Naive thymus-derived CD8-positive, alpha-beta T cell (primary cell): ENCODE measurements at places on chromosomes 1 and 21.

DNA sequence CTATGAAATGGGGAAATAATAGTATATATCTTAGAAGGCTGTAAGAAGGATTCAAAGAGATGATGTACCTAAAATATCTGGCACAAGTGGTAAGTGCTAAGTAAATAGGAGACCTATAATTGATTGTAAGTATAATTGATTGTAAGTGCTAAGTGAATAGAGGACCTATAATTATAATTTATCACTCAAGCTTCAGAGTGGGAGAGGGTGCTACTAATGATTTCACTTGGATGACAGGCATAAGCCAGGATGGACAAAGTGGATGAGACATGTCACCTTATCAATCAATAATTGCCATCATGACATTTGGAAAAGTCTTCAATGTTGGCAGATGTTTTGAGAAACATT, 11.2 kb downstream of the RCAN1 start:
- DNase-seq = no peak

DNA sequence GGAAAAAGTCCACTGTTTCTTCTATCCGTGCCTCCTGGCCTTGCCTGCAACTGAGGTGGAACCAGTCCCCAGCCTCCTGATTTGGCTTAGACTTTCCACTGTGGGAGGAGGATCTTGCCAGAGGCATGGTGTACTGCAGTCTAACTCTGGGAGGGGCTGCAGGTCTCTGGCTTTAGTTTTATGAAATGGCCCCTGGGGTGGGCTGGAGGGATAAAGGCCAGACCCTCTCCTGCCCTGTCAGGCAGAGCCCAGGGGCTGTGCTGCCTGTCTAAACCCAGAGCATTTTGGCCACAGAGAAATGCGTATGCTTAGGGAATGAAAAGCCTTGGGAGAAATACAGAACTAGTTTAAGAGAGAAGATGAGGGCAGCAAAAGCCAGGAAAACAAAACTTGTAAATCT, 73.0 kb downstream of the ABCA4 start:
- no peak for DNase-seq

- DNase-seq = no peak
These were observed 10.6 kb downstream of the SLC19A1 start for GRCh38 chr21:45531393-45532215.

GRCh38 chr1:15609631-15610030, 7.6 kb upstream of the DDI2 start:
- no peak for DNase-seq

DNA sequence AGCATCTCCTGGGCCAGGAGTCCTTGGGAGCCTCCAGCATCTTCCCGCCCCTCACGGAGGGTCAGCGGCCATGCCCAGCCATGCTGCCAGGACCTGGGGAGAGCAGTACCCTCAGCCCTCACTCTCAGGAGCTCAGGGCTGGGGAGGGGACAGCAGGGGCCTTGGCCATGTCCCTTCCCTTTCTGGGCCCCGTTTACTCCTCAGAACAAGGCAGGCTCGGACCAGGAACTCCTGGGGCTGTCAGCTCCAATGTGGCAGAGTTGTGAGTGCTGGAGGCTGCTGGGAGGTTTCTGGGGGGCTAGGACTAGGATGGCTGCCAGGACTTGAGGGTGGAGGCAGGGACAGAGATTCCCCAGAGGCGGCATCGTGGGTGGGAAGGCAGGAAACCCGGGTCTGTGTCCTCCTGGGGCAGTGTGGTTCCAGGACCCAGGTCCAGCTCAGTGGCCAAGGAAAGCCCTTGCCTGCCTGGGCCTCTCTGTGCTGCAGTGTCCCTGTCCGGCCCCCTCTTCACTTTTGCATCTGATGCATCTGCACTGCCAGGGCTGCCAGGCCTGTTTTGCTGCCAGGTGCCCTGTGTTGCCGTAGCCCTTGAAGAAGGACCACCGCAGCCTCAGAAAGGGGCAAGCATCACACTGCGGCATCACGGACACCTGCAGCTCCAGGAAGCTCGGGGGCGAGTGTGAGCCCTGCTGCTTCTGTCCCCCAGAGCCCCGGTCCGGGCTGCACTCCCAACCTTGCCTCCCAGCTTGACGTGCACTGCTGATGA, 223.9 kb downstream of the CAMTA1 start:
- no peak for DNase-seq

DNA sequence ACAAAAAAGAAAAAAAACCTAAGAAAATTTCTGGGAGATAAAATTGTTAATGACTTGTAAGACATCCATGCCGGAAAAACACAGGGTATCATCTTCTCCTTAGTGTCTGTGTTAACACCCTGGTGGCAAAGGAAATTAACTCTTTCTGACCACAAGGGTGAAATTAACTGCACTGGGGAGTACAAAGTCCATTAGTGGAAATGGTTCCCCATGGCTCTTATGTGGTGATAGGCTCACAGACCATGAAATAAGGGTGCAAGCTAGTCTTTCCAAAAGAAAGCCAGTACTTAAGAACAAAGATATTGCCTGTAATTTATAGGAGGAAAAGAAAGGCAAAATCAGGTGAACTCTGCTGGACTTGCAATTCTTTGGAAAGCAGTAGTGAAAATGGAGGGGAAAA, 185.4 kb downstream of the LRRIQ3 start:
- no peak for DNase-seq
